ENCODE measurements at places on chromosomes 3 and 15.

DNA sequence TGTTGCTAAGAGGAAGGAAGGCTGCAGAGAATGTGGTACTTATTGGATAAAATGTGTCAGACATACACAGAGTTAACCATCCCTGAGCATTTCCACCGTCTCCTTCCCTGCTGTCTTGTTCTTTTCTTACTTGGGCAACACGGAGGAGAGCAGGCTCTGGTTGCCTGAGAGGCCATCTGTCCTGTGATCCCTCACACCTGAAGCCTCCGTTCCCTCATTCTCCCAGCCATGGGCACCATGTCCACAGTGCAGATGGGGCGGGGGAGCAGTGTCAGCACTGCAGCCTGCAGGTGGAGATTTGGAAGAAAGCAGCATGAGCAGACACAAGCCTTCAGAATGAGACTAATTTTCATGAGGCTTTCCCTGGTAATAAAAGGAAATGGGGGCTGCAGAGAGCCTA is 133.7 kb downstream of the CHCHD6 start:
- DNase-seq: no peak

GRCh38 chr15:51681303-51681963 is at the start of gene SCG3:
Gene SCG3 (plus strand): TSS chr15:51681503. CDS start chr15:51681756, 253 bp downstream.
- DNase-seq: peak; percentile 12

- DNase-seq: peak; percentile 55
These were observed at the start of gene CCDC14 for GRCh38 chr3:123960781-123961507. Gene CCDC14 (minus strand): TSS chr3:123961229. CDS start chr3:123961173, 56 bp downstream.

- DNase-seq: no peak
These were observed 47.7 kb upstream of the INSYN1 start for GRCh38 chr15:73800662-73801345.

- DNase-seq: no peak
These were observed 117.7 kb downstream of the FOXB1 start for GRCh38 chr15:60121845-60122244.

GRCh38 chr15:90419738-90420406 is 31.8 kb downstream of the IQGAP1 start:
- DNase-seq: no peak

GRCh38 chr3:146449613-146450012 is 19.7 kb downstream of the PLSCR2 start:
- no peak for DNase-seq

GRCh38 chr15:90154861-90155626 is 46.1 kb upstream of the SEMA4B start:
- no peak for DNase-seq

DNA sequence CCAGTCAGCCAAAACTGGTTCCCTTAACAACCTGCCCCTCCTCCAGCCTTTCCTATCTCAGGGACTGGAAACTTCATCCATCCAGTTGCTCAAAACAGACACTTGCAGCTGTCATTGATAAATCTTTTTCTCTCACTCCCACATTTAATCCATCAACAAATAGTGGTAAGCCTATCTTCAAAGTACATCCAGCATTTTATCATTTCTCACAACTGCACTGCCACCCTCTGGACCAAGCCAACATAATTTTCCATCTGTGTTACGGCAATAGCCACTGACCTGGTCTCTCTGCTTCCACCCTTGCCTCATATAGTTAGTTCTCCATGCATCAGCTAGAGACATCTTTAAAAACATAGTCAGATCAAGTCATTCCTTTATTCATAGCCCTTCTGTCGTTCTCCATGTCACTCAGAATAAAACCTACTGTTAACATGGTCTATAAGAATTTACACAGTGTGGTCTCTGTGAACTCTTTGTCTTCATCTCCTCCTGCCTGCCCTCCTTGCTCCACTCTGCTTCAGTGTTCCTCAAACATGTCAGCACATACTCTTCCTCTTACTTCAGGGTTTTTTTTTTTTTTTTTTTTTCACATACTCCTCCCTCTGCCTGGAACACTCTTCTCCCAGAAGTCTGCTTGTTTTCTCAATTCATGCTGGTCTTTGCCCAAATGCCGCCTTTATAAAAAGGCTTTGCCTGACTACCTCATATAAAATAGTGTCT is 102.5 kb upstream of the COL6A5 start:
- DNase-seq: no peak

DNA sequence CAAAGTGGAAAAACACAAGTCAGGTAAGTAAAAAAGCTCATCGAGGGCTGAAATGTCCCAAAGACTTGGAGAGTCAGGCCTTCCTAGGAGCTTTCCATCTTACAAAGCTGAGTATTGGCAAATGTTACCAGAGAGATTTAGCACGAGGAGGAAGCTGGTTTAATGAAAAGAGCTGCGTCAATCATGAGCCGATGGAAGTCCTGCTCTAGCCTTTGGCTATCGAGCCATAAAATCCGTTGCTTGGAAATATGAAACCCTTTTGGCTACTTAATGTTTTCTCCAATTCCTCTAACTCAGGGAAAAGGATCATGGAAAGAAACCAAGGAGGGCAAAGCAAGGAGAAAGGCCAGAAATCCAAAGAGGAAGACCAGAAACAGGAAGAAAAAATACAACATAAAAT is 1074.6 kb downstream of the FHIT start:
- no peak for DNase-seq

DNA sequence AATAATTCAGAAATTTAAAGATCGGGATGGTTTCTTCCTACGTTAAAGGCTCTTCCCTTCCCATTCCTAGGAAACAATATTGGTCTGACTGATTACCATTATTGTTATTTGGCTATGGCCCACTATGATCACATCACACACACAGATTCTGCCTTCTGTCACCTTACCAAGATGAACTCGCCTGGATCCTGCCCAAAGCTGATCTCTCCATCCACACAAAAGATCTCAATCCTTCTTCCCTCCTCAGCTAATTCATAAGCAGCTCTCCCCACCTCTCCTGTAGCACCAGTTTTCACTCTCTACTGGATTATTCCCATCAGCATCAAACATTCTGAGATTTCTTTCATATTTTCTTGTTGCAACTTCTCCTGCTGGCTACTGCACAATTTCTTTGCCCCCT is 25.0 kb downstream of the PLCL2 start:
- no peak for DNase-seq

DNA sequence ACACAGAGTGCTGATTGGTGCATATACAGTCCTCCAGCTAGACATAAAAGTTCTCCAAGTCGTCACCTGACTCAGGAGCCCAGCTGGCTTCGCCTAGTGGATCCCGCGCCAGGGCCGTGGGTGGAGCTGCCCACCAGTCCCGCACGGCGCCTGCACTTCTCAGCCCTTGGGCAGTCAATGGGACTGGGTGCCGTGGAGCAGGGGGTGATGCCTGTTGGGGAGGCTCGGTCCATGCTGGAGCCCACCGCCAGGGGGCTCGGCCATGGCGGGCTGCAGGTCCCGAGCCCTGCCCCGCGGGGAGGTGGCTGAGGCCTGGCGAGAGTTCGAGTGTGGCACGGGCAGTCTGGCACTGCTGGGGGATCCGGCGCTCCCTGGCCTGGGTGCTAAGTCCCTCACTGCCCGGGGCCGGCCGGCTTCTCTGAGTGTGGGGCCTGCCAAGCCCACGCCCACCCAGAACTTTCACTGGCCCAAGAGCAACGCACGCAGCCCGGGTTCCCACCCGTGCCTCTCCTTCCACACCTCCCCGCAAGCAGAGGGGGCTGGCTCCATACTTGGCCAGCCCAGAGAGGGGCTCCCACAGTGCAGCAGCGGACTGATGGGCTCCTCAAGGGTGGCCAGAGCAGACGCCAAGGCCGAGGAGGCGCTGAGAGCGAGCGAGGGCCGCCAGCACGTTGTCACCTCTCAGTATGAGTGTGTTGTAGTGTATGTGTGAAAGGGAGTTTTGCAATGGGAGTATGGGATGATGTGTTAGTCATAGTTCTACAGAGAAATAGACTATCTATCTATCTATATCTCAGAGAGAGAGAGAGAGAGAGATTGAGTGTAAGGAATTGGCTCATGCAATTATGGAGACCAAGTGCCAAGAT is 69.0 kb downstream of the UBE2E2 start:
- DNase-seq: no peak

- DNase-seq: no peak
These were observed 51.1 kb downstream of the IFT57 start for GRCh38 chr3:108171106-108171505.

DNA sequence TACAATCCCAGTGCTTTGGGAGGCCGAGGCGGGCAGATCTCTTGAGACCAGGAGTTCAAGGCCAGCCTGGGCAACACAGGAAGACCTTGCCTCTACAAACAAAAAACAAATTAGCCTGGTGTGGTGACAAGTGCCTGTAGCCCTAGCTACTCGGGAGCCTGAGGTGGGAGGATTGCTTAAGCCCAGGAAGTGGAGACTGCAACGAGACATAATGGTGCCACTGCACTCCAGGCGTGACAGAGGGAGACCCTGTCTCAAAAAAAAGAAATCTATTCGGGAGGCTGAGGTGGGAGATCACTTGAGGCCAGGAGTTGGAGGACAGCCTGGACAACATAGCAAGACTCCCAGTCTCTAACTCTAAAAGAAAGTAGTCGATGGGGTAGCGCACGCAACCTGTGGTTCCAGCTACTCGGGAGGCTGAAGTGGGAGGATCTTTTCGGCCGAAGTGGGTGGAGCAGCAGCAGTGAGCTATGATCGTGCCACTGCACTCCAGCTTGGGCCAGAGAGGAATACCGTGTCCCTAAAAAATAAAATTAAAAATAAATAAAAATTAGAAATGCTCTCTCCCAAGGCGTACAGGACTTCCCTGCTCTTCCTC is 775 bp downstream of the C3orf33 start:
- no peak for DNase-seq

DNA sequence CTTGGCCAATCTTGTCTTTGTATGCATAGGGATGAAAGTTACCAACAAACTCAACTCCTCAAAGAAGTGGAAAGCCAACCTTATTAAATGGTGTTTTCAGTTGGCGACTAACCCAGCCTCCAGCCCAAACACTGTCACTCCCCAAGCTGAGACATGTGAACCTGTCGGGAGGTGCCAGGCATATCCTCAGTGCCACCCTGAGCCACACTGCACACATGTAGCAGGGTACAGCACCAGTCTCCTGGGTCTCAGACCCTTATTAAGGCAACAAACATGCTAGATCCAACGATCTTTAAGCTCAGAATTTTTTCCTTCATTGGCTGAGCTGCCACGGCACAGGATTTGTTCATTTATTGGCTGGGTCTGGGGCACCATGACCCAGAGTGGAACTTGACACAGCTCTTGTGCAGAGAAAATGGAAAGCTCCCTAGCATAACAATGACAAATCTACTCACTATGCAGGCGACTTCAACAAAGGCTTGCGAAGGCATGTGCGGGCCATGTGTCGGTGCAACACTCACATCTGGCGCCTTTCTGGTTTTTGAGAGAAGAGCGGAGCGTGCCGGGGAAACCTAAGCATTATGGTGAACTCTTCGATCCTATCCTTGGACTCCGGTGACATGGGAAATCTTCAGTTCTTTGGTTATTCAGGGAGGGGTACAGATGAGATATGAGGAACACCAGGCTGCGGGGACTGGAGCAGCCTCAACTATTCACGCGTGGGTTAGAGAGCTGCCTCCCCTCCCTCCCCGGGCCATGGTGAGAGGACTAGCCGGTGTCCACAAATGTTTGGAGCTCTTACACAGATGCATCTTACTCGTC is 190.1 kb downstream of the FAM43A start:
- DNase-seq: no peak
